Stimulated activated CD4-positive, alpha-beta T cell treated with anti-CD3 and anti-CD28 coated beads, TNF-alpha, amount 100 ng/mL, for 48 hours (primary cell): ENCODE measurements at places on chromosomes 1 and 21.

- DNase-seq = peak; percentile 37
These were observed 8.0 kb upstream of the COL6A1 start for GRCh38 chr21:45973475-45974072.

DNA sequence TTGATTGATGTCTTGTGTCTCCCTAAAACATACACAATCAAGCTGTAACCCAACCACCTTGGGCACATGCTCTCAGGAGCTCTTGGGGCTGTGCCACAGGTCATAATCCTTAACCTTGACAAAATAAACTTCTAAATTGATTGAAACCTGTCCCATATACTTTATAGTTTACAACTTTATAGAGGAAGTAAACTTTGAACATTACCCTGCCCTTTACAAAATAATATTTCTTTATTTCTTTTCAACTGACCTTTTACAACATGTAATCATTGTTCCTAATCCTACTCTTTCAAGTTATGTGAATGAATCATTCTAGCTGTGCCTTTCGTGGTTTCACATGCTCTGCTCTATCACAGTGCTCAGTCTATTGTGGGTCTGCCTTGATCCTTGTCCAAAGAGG, 118.3 kb upstream of the ATP1A1 start:
- DNase-seq = no peak

GRCh38 chr1:92957030-92957734, 4.1 kb downstream of the DIPK1A start:
- no peak for DNase-seq

DNA sequence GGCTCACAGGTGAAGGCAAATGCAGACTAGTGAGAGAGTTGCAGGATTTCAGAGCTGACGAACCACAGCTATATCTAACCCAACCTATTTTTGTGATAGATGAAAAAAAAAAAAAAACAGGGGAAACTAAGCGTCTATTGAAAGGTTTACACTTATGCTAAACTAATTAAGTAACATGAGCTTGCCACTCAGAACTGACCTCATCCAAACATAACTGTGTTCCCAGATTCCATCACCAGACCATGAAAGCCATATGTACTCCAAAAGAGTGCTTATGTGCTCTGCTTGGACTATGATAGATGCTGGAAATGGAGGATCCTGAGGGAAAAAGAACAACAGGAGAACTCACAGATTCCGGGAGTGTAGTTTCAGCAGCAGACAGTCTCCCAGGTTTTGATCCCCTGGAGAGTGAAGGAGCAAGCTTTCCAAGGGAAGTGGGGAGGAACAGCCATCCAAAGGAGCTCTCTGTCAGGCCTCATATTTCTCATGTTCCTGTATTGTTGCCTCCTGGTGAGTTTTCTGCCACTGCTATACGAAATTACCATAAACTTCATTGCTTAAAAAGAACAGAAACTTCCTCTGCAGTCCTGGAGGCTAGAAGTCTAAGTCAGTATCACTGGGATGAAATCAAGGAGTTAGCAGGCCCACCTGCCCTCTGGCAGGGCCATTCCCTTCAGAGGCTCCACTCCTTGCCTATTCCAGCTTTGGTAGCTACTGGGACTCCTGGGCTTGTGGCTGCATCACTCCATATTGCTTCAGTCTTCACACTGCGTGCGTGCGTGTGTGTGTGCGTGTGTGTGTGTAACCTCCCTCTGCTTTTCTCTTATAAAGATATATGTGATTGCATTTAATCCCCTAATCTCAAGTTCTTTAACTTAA, 38.1 kb downstream of the NIBAN1 start:
- DNase-seq = no peak

- no peak for DNase-seq
These were observed 309.5 kb downstream of the ASTN1 start for GRCh38 chr1:176854758-176855745.

GRCh38 chr1:201630582-201630981, 91.7 kb downstream of the NAV1 start:
- DNase-seq = no peak
